ENCODE measurements at places on chromosomes 16 and 17.

DNA sequence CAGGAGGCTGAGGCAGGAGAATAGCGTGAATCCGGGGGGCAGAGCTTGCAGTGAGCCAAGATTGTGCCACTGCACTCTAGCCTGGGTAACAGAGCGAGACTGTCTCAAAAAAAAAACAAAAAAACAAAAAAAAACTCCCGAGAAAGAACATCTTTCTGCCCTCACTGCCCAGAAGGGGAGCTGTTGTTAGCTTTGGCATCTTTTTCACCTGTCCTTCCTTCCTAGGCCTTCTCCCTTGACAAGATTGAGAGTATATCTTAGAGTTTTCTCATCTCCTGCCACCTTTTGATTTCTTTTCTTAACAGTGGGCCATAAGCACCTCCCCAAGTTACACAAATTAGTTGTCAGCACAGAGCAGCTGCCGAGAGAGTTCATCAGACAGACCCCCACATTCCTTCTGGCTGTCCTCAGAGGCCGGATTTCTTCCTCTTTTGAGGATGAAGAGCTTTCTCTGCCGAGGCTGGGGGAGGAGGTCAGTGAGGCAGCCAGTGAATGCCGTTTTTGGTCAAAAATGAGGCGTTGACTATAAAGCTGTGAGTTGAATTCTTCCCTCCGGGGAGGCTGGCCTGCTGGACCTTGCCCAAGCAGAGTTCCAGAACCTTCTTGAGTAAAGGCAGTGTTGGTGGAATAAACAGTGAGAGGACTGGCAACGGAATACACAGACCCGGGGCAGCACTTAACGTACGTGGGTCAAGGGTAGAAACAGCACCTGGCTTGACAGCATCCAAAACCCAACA is 127.0 kb downstream of the ABCC6 start:
- no peak for DNase-seq

DNA sequence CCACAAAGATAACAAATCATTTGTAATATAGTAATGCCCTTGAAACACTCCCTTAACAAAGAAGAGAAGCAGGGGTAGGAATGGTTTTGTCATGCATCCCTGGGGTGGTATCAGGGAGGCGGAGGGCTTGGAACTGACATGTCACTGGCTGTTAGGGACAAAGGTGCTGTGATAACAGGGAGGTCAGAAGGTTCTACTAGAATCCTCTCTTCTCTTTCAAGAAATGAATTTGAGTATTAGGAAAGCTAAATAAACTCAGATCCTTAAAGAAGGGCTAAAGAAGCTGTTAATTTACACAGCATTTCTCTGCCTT is 65.4 kb upstream of the ADAMTS18 start:
- no peak for DNase-seq

DNA sequence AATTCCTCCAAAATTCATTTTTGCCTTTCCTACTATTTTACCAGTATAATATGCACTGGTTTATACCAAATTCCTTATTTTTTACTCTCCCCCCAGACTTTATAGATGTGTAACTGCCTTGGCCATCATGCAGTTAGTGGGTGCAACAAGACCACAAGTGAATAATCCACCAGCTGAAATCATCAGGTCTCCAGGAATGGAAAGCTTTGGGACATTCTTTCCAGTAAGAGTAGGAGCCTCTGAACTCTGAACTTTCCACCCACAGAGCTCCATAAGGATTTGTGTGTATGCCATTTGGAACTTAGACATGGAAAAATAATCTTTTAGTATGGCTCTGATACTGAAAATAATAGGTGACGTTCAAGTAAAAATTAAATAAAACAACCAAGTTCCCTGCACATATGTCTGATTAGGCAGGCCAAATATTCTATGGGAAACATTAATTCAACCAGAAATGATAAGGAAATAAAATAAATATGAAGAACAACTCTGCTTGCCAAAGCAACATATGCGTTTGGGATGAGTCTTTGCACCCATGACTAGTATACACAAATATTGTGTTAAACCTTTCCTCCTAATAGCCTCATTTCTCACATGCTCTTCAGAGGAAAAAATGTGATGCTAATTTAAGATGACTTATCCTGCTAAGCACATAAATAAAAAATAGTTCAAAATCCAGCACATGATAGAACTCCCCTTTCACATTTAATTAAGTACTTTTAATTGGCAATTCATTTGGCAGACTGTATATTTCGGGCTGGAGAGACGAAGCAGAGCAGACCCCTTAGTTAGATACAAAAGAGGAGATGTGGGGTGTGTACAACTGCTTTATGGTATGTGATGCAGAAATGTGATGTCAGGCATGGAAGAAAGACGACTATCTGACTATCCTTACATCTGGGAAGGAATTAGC is 11.6 kb upstream of the LYRM9 start:
- no peak for DNase-seq

GRCh38 chr16:75282466-75283281 is 31.2 kb upstream of the BCAR1 start:
- no peak for DNase-seq

- DNase-seq, result no peak
These were observed 24.6 kb downstream of the FZD2 start for GRCh38 chr17:44581868-44582267.

GRCh38 chr16:28546626-28547025 is 7.1 kb upstream of the SGF29 start:
- DNase-seq, result no peak

GRCh38 chr16:79848719-79849118 is 248.2 kb upstream of the MAF start:
- DNase-seq, result no peak

DNA sequence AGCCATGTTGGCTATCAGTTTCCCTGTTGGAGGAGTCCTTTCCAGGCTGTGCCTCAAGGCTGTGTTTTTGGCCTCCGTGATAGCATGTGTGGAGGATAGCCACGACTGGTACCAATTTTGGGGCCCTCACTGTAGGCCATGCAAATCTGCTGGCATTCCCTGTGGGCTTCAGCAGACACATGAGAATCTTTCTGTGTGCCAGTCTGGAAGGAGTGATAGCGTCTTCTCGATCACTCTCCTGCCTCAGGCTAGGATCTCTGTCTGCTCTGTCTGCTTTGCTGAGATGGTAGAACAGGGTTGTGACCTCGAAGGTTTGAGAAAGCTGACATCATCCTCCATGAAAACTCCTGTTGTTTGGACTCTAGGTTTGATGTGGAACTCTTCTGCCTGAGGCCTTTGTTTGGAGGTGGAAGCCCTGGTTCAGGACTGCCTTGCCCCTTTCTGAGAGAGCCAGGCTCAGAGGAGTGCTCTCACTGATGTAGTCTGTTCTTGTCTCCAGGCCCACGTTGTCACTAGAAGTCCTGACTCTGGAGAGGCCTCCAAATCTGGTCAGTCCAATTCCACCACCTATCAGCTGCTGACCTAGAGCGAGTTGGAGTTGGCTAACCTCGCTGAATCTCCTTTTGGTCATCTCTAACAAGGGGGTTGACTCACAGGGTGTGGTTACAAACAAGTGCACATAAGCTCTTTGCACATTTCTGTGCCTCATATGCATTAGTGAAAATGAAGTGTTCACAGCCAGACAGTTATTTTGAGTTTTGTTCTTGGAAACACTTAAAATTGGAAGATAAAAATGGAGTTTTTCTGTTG is 12.1 kb upstream of the EDC4 start:
- no peak for DNase-seq

DNA sequence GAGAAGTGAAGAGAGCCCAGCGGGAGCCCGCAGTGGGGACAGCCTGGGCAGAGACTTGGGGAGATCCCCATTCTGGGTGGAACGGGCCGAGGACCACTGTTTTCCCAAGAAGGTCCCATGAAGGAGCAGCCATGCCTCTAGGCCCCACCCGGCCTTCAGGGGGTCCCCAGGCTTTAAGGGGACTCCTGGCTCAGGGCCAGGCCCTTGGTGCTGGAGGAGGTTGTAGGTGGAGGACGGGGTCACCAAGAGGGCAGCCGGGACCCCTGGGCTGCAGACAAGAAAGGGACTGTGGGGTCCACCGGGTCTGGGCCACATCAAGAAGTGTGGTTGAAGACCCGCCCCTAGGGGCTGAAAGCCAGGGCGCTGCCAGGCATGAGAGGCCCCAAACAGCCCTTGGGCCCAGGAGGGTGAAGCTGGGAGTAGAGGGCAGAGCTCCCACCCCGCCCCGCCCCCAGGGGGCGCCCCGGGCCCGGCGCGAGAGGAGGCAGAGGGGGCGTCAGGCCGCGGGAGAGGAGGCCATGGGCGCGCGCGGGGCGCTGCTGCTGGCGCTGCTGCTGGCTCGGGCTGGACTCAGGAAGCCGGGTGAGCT is at the start of gene PRSS21:
TSS of gene PRSS21 (plus strand) at position 487 of the 589 bp plus-strand sequence. CDS start at position 519, 32 bp downstream.
- no peak for DNase-seq

GRCh38 chr16:51666074-51666473 is 515.0 kb upstream of the SALL1 start:
- no peak for DNase-seq

GRCh38 chr17:30031214-30031869 is 85.3 kb upstream of the NSRP1 start:
- no peak for DNase-seq

- DNase-seq, result peak; percentile 51
These were observed 17.6 kb downstream of the ZNF213 start for GRCh38 chr16:3152277-3152990.

DNA sequence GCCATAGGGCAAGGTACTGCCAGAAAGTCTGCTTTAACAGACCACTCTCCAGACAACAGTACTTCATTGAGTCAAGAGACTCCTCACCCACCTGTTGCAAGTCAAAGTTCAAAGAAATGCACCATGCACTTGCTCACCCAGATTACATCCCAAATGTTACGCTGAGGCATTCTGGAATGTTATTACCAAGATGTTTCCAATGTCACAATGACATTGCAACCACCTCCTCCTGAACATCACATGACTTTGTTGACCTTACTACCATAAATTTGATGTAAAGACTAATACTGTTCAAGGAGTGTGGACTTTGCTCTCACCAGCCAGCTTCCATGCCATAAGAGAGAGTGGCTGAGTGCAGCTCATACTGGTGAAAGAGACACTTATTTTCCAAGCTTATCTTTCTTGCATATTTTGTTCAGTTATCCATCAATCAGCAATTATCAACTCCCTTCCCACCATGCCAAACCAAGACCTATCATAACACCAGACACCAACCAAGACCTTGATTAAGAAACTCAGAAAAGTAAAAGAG is 58.5 kb upstream of the BCAR1 start:
- DNase-seq, result no peak

DNA sequence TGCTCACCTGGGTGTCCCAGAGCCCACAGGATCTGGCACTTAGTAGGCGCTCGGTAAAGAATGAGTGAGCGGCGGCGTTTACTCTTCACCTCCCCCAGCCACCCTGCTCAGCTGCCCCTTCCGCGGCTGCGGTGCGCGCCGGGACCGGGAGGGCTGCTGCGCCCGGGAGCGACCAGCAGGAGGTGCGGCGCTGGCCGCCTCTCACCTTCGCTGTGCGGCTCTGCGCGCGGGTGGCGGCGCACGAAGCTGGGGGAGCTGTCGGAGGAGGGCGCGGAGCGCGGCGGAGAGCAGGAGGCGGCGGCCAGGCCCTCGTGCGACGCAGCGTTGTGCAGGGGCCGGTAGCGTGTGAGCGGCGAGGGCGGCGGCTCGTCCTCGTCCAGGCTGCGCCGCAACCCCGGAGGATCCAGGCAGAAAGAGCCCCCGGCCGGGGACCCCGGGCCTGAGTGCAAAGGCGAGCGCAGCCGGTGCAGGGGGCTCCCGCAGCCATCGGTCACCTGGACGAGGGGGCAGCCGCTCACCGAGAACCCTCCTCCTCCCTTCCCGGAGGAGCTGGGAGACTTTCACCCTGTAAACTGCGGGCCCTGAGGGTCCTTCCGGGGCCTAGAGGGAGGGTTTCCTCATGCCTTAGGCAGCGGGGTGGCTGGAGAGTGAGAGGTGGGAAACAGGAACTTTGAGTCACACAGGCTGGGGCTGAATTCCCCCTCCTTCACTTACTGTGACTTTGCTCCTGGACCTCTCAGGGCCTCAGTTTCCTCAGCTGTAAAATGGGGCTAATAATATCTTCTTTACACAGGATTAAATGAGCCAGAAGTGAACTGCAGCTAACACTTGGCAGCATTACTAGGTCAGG is 12.5 kb downstream of the SAMD14 start:
- peak; percentile 53 for DNase-seq

DNA sequence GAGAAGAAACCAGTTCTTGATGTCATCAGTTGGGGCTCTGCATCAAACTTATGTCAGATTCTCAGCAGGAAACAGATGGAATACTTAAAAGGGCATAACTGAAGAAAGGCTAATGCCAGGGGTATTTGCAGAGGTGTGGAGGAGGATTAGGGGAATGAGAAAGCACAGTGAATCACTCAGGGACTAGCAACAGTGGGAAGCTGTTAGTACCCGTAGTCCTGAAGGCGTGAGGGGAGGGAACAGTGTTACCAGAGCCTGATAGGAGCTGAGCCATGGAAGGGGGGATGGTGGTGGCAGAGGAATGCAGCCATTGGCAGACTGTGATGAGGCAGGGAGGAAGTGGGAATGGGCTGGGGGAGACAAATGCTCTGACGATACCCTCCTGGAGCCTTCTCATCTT is 162.3 kb downstream of the UTP18 start:
- no peak for DNase-seq

GRCh38 chr17:40224718-40225550 is 5.8 kb downstream of the WIPF2 start:
- DNase-seq, result no peak

DNA sequence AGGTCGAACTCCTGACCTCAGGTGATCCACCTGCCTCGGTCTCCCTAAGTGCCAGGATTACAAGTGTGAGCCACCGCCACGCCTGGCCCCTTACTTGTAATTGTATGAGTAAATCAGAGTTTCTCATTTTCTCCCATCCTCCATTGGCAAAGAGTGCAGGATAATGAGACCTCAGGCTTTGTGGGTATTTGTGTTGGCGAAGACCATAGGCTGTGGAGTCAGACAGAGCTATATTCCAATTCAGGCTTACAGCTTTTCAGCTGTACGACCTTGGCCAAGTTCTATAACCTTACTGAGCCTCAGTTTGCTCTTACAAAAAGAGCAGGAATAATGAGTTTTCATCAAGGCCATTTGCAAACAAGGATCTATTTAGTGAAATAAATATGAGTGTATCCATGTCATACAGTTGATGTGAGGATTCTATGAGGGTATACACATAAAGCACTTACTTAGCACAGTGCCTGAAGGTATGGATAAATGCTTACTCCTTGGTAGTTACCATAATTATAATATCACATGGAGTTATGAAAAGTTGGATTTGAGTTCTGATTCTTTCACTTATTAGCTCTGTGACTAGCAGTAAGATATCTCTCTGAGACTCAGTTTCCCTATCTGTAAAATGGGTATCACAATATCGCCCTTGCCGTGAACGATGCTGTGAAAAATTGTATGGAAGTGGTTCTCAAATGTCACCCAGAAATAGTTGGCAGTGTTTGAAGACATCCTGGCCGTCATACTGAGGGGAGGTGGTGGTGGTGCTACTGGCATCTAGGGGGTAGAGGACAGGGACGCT is 25.6 kb upstream of the CPPED1 start:
- DNase-seq, result no peak

DNA sequence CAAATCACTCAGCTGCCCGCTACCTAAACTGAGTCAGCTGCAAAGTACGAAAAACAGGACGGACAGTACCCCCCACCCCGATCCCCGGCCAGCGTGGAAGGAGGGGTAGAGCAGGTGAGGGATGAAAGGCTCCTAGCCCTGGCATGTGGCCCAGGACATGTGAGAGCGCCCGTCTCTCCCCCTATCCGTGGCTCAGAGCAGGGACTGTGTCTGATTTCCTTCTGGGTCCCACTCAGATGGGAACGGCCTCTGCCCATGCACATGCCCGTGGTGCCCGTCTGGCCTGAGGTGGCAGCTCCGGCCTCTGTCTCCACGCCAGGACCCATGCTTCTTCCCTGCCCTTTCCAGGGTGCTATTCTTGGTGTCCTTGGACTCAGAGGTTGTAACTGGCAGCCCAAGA is 30.2 kb upstream of the RASD1 start:
- no peak for DNase-seq

Measured in activated T-cell treated with anti-CD3 and anti-CD28 coated beads for 1 hour (primary cell).